ENCODE measurements at places on chromosomes 1 and 21. TPM values are rescaled to one million over a fixed set of nuclear protein-coding genes. Genes with fewer than 3 reads are reported as not detected.

The NBPF20 gene
- total RNA-seq, result 3.0 TPM

The C8B gene
- total RNA-seq, result not detected

The KRTAP21-2 gene
- total RNA-seq, result not detected

The CBR3 gene
- 9.7 TPM for total RNA-seq

The SLC25A44 gene
- total RNA-seq, result 26.3 TPM

The ENO1 gene
- total RNA-seq, result 3,044 TPM

The LRRC38 gene
- 0.06 TPM for total RNA-seq

The CFAP74 gene
- 0.08 TPM for total RNA-seq

The ILDR2 gene
- not detected for total RNA-seq

The CFHR3 gene
- 0.15 TPM for total RNA-seq

The PPFIA4 gene
- 0.34 TPM for total RNA-seq

The PRAMEF15 gene
- total RNA-seq, result not detected

The METTL18 gene
- 5.1 TPM for total RNA-seq

Measured in A549 treated with dexamethasone at 1 μM for 4 hours (cell line).